Activated T-cell treated with anti-CD3 and anti-CD28 coated beads, Interleukin-2, amount 50 U/mL, for 4 hours (primary cell): ENCODE measurements at places on chromosomes 1 and 21.

- peak; percentile 15 for DNase-seq
These were observed 104.7 kb downstream of the CAMTA1 start for GRCh38 chr1:6889875-6890480.

DNA sequence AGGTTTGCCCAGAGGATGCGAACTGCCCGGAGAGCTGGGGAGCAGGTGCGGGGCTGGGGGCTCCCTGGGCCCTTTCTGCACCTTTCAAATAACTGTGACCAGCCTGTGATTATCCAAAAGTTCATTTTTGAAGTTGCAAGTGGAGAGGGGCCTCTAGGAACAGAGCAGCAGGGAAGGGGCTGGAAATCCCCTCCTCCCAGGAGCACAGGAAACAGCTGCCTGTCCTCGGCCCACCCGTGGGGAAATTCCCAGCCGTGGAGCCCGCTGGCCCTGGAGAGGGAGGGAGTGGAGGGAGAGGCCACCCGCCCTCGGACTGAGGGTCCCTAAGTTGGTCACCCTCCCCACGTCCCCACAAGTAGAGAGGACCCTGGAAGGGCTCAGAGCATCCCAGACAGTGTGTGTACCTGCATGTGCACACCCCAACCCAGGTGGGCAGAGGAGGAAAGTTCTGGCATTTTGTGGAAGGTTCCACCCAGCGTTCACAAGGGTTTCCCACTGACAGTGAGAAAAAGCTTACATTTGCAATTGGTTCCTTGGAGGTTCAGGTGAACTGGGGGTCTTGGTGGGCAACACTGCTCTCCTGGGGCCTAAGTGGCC is 1.2 kb upstream of the TNFRSF4 start:
- no peak for DNase-seq

DNA sequence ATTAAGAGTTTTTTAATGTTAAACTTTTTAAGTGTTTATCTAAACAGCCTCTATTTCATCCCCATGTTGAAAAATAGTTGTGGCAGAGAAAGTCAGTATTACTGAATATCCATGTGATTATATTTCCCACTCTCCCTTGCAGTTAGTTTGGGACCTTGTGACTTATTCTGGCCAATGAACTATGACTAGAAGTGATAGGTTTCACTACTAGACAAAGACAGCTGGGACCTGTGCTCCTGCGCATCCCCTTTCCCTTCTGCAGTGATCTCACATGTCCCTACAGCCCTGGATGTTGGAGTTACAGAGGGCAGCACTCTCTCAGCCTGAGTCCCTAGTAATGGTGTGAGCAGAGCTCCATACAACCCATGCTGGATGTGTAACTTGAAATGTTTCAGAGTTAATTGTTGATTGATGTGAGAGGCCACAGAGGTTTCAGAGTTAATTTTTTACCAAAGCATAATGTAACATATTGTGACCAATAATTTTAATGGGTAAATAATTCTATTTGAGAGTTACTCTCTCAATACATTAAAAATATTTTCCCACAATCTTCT is 18.7 kb upstream of the SAMD13 start:
- no peak for DNase-seq

- peak; percentile 70 for DNase-seq
These were observed 16.9 kb downstream of the CAPZB start for GRCh38 chr1:19468397-19468956.

DNA sequence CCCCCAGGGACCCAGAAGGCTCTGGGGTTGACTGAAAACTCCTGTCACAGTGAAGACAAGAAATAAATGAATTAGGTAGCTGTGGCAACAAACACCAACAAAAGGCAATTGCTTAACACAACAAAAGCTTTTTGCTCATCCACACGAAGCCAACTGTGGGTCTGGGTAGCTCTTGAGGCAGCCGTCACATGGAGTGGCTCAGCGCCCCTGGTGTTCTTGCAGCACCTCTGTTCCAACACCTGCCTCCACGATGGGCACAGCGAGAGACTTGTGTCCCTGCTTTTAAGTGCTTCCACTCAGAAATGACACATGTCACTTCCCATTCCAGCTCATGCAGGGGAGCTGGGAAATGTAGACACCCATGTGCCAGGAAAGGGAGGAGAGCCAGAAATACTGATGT is 364.5 kb upstream of the DUSP10 start:
- no peak for DNase-seq

DNA sequence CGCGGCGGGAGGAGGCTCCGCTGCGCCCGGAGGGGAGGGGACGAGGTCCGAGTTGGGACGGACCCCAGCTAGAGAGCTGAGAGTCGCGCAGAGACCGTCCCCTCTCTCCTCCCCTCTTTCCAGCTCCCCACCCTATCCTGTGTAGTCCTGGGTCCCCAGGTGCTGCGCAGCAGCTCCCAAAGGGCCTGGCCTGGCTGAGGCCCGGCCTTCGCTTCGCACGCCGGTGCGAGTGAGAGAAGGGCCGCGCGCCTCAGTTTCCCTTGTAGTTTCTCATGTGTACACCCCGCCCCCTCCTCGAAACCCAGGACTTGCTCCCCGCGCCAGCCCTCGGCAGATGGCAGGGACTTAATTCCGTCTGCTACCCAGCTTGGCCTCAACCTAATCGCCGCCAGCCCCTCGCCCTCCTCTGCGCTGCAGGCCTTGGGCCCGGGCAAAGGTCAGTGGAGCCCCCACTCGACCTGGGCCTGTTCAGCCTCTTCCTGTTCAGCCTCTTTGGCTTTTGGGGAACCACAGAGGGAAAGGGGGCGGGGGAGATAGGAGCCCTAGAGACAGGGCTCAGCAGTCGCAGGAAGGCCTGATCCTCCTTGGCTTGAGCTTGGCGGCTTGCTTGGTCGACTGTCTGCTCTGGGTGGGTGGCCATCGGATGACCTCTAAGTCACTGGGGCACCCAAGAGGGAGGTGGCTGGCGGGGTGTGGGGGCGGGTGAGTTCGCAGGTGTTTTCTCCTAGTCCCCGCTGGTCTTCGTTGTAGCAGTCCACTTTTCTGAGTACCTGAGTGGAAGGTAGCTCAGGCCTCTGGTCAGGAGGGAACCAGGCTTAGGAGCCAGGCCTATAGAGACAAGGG is 1.0 kb downstream of the ZNF687 start:
- DNase-seq = no peak

DNA sequence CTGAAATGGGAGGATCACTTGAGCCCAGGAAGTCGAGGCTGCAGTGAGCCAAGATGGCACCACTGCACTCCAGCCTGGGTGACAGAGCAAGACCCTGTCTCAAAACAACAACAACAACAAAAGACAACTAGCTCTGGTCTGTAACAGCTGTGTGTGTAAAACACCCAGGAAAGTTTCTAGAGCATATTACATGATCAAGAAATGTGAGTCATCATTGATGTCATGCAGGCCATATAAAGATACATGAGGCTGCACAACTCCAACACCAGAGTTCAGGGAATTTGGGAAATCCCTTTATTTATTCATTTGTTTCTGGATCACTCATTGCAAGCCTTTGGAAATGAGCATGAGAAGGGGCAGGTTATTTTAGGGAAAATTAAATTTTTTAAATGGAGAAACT is 50.3 kb upstream of the CTPS1 start:
- DNase-seq = no peak

GRCh38 chr1:34101151-34101550 is 63.9 kb downstream of the CSMD2 start:
- no peak for DNase-seq

DNA sequence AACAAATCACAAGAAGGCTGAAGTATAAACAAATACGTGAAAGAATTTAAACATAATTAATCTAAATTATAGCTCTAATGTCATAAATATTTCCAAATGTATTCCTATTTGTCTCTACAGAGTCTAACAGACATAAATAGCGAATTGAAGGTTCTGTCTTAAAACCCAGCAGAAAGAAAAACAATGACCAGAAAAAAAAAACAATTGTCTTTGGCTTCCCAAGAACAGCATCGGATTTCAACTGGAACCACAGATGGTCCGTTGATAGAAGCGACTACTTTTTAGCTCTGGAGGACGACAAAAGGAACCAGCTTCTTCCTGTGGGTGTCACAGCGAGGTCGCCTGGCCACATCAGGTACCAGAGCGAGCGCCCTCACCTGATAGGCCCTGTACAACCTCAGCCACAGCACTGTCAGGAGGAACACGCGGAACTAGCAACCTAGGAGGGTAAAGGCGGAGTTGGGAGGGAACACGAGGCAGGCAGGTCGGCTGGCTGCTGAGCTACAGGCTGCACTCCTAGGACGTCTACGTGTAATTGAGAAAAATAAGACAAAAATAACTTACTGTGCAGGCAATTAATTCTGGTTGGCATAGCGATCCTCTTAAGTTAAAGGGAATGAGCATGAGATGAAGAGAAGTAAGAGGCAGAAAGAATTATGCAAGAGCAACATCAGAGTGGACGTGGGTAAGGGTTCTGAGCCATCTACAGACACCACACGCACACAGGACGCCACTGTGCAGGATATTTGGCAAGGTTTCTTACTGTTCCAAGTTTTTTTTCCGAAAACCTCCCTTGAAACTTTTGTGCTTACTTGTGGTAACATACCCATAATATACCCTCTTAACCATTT is 16.7 kb upstream of the PRDM15 start:
- peak; percentile 46 for DNase-seq

DNA sequence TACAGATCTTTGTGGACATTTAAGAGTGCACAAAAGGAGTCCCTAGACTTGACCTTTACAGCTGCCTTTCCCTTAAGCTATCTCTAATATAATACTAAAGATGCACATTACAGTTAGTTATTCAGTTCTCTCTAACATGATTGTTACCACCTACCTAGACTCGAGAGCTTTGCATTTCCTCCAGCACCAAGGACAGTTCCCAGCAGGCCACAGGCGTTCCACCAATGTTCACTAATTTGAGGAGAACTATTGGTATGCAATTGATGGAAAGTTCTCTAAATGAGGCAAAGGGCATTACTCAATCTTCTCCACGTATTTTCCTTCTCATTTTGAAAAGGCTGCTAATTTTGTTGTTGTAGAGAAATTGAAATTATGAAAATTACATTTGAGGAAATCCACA is 5.4 kb upstream of the NTNG1 start:
- DNase-seq = no peak

DNA sequence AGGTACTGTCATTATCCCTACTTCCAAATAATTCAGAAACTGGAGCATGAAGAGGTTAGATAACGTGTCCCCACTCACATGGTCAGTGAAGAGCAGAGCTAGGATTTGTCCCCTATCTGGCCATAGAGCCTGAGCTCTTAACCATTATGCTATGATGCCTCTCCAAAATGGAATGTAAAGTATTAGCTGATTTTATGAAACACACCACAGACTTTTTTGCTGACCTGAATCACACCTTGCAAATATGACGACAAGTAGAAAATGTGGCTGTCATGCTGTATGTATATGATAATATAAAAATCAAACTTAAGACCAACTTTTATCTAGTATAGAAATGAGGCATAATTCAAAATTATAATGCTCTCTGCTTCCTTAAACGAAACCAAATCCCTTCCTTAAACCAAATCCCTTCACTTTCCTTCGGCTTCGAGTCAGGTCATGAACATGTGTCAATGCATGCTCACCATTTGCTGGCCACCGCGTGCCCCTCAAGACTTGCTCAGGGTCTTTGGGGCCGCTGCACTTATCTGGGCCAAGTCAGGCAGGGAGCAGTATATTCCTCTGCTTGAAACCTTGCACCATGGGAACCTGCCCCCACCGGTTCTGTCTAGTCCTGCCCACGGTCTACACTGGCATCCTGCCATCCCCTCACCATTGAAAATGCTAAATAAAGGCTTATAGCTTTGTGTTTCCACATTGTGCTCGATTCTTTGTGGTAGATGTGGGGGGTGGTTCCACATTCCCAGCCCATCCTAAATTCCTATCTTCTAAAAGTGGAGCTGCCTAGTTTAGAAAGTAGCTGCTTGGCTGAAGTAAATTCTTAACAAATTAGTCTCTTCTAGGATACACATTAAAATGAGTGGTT is 1.6 kb upstream of the TMCC2 start:
- DNase-seq = no peak

DNA sequence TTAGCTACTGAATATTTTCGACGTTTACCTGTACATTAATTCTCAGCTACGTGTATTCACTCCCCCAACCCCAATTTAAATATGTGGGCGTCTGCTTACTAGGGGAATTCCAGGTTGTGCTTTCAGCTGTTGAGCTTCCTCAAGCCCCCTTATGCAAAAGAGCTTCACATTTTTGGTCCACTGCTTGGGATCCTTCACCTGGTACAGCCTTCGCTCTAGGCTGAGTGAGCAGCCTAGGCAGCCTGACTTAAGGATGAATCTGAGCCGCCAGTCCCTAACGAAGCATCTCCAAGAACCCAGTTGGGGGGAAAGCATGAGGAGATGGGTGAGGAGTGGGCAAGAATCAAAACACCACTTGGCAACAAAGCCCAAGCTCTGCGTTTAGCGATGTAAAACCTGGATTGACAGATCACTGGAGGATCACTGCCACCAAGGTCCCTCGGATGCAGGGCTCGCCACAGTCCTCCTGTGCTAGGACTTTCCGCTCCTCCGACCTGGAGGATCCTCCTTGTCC is 674 bp downstream of the BCL10 start:
- DNase-seq = no peak

GRCh38 chr1:3352299-3352951 is 102.0 kb upstream of the ARHGEF16 start:
- no peak for DNase-seq
